Suppressor macrophage treated with lipopolysaccharide for 4 hours (primary cell): ENCODE measurements at places on chromosomes 2 and 18.

GRCh38 chr18:55588111-55588869 is at the start of gene TCF4:
TCF4 (minus strand) TSS chr18:55588192; CDS start chr18:55587116, 1,076 bp downstream.
- peak; percentile 52 for DNase-seq

- peak; percentile 76 for DNase-seq
Observed at GRCh38 chr18:32920796-32921787, 148.3 kb upstream of the KLHL14 start.

GRCh38 chr2:135030826-135031225 is 16.4 kb downstream of the MAP3K19 start:
- DNase-seq, result no peak

DNA sequence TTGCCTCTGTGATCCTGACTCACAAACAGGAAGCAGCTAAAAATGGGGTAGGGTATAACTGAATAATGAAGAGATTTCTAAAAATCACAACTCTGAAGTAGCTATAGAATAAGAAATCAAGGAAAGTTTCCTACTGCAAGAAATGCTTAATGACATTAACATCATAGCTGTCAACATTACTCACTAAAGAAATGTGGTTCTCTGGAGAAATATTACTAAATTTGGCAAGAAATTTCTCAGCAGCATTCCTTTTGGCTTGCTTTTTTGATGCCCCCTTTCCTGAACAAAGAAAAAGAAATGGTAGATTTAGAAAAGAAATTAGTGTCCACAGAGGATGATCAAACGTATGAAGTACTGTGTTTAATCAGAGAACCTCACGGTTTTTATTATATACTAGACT is 9.5 kb downstream of the PRKRA start:
- no peak for DNase-seq
